Activated CD4-positive, alpha-beta T cell treated with anti-CD3 and anti-CD28 coated beads, Interleukin-2, Interleukin-6, amounts not matched to agents 100 ng/mL and 50 ng/mL, durations not matched to agents 16 hours and 8 hours (primary cell): ENCODE measurements at places on chromosomes 3 and 15.

DNA sequence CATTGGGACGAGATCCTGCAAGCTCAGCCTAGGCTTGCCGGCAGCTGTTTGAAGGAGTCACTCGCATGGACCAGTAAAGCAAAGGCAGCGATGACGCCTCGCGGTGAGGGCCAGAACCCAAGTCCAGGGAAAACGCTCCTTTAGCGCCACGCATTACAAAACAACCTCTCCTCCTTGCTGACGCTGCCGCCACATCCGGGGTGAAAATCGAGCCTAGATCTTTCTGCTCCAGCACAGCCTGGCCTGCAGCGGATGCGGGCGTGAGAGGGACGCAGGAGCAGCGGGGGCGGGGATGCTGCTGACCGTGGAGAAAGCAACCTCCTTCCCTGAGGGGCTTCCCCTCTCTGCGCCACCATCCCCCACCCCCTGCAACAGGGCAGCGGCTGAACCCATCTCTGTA lies 46.7 kb downstream of the CASR start:
- no peak for DNase-seq

GRCh38 chr15:73212424-73212823 lies 156.3 kb downstream of the HCN4 start:
- DNase-seq, result no peak

GRCh38 chr15:99279290-99279689 lies 28.0 kb downstream of the LRRC28 start:
- peak; percentile 30 for DNase-seq

- no peak for DNase-seq
These were observed 14.4 kb upstream of the CSPG4 start for GRCh38 chr15:75727031-75727531.

GRCh38 chr3:169091196-169091823 lies 572.2 kb downstream of the MECOM start:
- DNase-seq, result no peak

DNA sequence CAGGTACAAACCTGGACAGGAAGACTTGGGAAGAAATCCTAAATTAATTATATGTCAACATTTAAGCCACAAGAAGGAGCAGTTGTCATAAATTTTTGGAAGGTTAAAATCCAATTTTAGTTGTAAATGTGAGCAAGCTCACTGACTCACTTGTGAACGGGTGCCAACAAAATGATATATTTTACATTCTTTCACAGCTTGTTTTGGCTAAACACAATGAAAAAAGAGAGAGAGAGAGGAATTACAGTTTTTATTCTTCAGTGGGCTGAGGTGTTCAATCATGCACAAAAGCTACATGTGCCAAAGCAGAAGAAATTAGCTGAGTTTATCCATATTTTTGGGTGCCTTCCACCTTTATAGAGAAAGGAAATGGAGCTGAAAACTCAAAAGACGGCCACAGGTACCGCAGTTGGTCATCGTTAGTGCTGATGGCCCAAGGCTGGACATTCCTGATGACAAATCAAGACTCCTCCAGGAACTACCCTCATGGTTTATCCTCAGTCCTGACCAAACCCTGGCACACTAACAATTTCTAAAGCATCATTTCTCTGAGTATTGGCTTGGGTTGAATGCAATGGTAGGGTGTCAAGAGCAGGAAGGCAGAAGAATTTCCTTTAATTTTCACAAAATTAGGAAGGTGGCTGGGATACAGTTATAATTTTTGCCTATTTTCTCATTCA lies 37.6 kb upstream of the WNT5A start:
- DNase-seq, result no peak

GRCh38 chr3:129184396-129184657 lies 631 bp upstream of the CNBP start:
- DNase-seq, result peak; percentile 48

DNA sequence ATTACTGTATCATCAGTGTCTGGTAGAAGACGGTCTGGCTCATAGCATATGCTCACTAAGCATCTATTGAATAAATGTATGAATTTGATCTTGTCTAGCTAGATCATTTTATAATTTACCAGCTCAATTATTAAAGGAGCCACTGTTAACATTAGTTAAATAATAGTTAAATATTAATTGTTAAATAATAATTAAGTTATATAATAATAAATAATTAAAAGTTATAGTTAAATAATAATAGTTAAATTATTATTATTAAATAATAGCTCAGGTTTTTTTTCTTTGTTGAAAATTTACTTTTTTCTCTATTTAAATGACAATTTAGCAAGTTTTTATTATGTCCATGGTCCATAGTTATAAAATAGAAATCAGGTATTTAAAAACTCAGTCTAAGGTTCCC lies 274.4 kb downstream of the OXSM start:
- no peak for DNase-seq

GRCh38 chr15:57503051-57503702 lies 88.5 kb upstream of the MYZAP start:
- DNase-seq, result peak; percentile 7

GRCh38 chr3:169869484-169870220 lies at the start of gene LRRC31:
LRRC31 (minus strand) TSS chr3:169869935; CDS start chr3:169869807, 128 bp downstream.
- DNase-seq, result no peak

DNA sequence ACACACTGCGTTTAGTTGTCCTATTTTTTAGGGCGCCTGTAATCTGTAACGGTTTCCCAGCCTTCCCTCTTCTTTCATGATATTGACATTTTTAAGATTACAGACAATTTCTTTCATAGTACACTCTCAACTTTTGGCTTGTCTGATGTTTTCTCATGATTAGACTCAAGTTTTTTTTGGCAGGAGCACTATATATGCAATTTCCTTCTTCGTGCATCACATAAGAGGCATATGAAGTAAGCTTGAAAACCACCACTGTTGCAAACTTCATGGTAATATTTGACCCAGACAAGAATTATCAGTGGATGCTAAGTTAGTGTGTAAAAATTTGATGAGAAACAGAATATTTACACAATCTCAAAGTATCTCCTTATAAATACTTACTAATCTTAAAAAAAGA lies 119.2 kb upstream of the CMC1 start:
- no peak for DNase-seq

GRCh38 chr15:26631894-26632293 lies 141.0 kb downstream of the GABRB3 start:
- DNase-seq, result no peak

DNA sequence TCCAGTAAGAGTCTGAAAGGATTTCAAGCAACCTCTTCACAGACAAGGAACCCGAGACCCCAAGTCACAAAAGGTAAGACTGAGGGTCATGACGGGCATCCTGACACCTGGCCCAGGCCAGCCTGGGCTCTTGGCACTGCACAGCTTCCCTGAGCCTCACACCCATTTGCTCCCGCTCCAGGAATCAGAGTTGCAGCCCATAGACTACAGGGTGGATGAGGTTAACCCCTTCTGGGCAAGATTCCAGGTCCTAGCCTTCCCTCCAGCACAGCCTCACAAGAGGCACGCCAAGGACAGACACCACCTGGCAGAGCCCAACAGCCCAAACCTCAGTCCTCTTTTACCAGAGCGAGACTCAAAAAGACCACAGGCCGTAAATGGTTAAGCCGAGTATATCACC lies 36.2 kb downstream of the RBPMS2 start:
- no peak for DNase-seq

GRCh38 chr3:12097971-12098370 lies 60.7 kb downstream of the TIMP4 start:
- no peak for DNase-seq

DNA sequence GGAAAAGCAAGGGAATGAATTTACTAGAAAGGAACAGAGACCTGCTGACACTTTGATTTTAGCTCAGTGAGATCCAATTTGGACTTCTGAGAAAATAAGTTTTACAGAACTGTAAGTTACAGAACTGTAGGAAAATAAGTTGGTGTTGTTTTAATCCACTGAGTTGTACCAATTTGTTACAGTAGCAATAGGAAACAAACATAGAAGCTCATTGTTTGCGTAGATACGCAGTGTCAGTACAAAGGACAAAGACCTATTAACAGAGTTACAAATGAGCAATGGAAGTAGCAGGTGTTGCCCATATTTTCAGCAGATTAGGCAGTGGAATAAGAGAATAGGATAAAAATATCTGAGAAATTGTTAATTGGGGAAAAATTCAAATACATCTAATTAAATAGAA lies 385.8 kb upstream of the CNTN6 start:
- DNase-seq, result no peak

GRCh38 chr3:40201770-40202169 lies 107.7 kb upstream of the EIF1B start:
- DNase-seq, result no peak

GRCh38 chr15:74201710-74202420 lies 722 bp downstream of the STRA6 start:
- DNase-seq, result no peak

DNA sequence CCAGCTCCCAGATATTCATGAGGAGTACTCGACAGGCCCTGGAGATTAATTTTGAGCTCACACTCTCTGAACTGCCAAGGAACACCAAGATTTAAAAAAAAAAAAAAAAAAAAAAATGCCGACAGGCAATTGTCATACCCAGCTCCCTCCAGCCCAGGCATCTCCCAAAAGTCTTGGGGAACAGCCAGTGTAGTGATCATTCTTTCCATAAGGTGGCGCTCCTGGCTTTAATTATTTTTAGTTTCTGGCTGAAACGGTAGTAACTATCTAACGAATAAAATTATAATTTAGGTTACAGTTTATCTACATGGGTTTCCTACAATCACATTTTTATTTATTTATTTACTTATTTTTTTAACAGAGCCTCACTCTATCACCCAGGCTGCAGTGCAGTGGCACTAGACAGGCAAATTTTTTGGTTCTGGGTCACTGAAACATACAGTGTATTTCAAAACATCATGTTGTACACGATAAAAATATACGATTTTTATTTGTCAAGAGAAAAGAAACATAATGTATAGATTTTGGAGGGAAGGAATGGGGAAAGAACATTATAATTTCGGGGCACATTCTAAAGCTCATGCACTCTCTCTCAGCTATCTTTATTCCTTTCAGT lies 157.3 kb downstream of the ADAMTS9 start:
- DNase-seq, result peak; percentile 45

DNA sequence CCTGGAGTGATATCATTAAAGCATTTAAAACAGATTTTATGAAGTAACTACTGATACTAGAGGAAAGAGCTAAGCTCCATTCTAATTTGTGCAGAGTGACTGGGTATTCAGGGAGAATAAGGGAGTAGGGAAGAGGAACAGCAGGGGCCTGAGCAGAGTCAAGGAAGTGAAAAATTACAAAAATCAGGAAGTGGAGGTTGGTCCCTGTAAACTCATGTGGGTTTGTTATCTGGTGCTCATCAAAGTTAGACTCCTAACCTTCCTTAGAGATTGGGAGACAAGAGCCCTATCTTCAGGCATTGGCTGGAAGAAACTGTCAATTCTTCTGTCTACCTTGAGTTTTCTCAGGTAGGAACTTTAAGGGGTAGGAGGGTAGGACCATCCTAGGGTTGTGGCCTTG lies 82.5 kb downstream of the NEK11 start:
- DNase-seq, result no peak

DNA sequence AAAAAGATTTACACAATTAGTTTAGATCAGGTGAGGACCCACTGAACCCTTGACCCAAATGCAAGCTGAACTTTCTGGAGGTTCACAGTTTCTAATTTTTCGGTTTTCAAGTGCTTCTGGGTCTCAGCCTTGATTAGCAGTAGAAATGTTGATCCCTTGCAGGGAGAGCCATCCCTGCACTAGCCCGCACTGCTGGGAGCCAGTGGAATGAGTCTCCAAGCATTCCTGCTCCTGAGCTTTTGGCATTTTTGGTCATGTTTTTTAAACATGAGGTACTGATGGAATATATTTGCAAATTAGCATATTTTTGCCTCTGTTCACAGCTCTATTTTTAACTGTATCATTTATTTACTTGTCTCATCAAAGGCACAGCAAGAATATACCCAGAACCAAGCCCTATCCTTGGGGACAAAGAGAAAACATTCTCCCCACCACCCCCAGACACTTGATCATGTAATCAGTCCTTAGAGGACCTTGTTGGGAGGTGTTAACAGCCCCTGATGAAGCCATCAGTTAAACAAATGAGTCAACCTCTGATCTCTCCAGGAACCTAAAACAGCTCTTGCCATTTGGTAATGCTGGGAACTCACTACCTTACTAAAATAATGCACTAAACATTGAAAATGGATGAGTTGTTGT lies 119.0 kb upstream of the CTDSPL start:
- DNase-seq, result no peak

- DNase-seq, result no peak
These were observed 28.4 kb downstream of the USF3 start for GRCh38 chr3:113668015-113668414.

- no peak for DNase-seq
These were observed 188.5 kb upstream of the RBMS3 start for GRCh38 chr3:29092348-29092747.

GRCh38 chr15:71089801-71090200 lies 25.5 kb upstream of the THSD4 start:
- DNase-seq, result no peak

- no peak for DNase-seq
These were observed 163.2 kb downstream of the MAGI1 start for GRCh38 chr3:65875393-65876027.

- no peak for DNase-seq
These were observed 77.4 kb downstream of the SEC22A start for GRCh38 chr3:123279121-123279520.

- peak; percentile 51 for DNase-seq
These were observed 25.0 kb downstream of the LSM3 start for GRCh38 chr3:14203521-14204079.

- no peak for DNase-seq
These were observed 31.7 kb downstream of the HMCES start for GRCh38 chr3:129310111-129311011.

DNA sequence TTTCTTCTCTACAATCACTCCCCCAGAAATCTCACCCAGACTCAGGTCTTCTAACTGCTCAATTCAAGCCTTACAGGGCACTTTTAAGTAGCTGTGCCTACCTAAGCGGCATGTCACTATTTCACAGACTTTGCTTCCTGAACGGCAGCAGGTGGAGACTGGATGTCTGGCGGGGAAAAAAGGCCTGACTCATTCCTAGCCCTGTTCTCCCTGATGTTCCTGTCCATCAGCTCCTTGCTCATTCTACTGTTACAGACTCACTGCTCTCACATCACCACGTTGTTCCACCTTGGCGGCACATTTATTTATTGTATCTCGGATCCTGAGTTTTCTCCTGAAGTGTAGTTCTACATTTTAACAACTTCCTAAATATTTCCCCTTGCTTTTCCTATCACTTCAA lies 52.6 kb upstream of the ATP11B start:
- DNase-seq, result no peak
